ENCODE measurements at places on chromosomes 13 and 19. TPM values are rescaled to one million over a fixed set of nuclear protein-coding genes. Genes with fewer than 3 reads are reported as not detected.
A peak's percentile ranks its signal among the peaks of the same experiment; 100 is the strongest.

GRCh38 chr19:52889931-52890330 is 7.5 kb downstream of the ZNF320 start:
- H3K4me1 ChIP-seq = 0 out of 2 replicates have a peak, but pooled peaks cover 4% of the 10 kb centered on the region
- DNase-seq = no peak
- H3K4me3 ChIP-seq = no peak overlapping the region
- H3K27me3 ChIP-seq = no peaks in the 10 kb centered on the region

GRCh38 chr13:51002736-51003135 is 93.1 kb downstream of the RNASEH2B start:
- H3K4me1 ChIP-seq = no peaks in the 10 kb centered on the region
- peaks cover 36% of the 10 kb centered on the region for H3K27me3 ChIP-seq
- no peaks in the 10 kb centered on the region for H3K36me3 ChIP-seq
- H3K4me3 ChIP-seq = no peak overlapping the region
- H3K27ac ChIP-seq = no peak overlapping the region

- no peaks in the 10 kb centered on the region for H3K27me3 ChIP-seq
- no peak overlapping the region for H3K4me3 ChIP-seq
- peak overlapping the region; percentile 76 for H3K27ac ChIP-seq
- no peaks in the 10 kb centered on the region for H3K36me3 ChIP-seq
- no peak for DNase-seq
Measured at GRCh38 chr19:44741258-44741731, 7.2 kb upstream of the BCL3 start.

- no peaks in the 10 kb centered on the region for H3K4me1 ChIP-seq
- H3K27ac ChIP-seq = no peak overlapping the region
- no peak for DNase-seq
- peaks cover 17% of the 10 kb centered on the region for H3K27me3 ChIP-seq
Measured at GRCh38 chr19:54001496-54001895, 10.1 kb downstream of the CACNG6 start.

GRCh38 chr19:42091742-42092141 is 15.8 kb downstream of the ZNF574 start:
- no peak overlapping the region for H3K27ac ChIP-seq
- peaks cover 34% of the 10 kb centered on the region for H3K4me1 ChIP-seq
- DNase-seq = no peak
- no peak overlapping the region for H3K4me3 ChIP-seq

The LYL1 gene
- 218 TPM for total RNA-seq

The KLHL26 gene
- total RNA-seq = 13.3 TPM

GRCh38 chr19:51735759-51736449 is 12.1 kb upstream of the HAS1 start:
- no peak overlapping the region for H3K4me3 ChIP-seq
- H3K27ac ChIP-seq = no peak overlapping the region
- no peaks in the 10 kb centered on the region for H3K36me3 ChIP-seq
- DNase-seq = no peak
- H3K27me3 ChIP-seq = peaks cover 33% of the 10 kb centered on the region
- peaks cover 21% of the 10 kb centered on the region for H3K4me1 ChIP-seq

GRCh38 chr13:102825921-102826706 is 19.7 kb upstream of the ERCC5 start:
- no peak overlapping the region for H3K27ac ChIP-seq
- no peak for DNase-seq
- H3K4me3 ChIP-seq = no peak overlapping the region
- H3K36me3 ChIP-seq = peaks cover 40% of the 10 kb centered on the region
- no peaks in the 10 kb centered on the region for H3K27me3 ChIP-seq
- H3K4me1 ChIP-seq = no peaks in the 10 kb centered on the region
